ENCODE measurements at places on chromosomes 12 and 14. TPM values are rescaled to one million over a fixed set of nuclear protein-coding genes. Genes with fewer than 3 reads are reported as not detected.

AQP2 gene
- total RNA-seq, result not detected

SLC7A8 gene
- 0.73 TPM for total RNA-seq

REP15 gene
- total RNA-seq, result 0.45 TPM

ZNF664 gene
- total RNA-seq, result 60.1 TPM

ERG28 gene
- 14.9 TPM for total RNA-seq

KCNK10 gene
- not detected for total RNA-seq

ANKLE2 gene
- total RNA-seq, result 86.2 TPM

MAP4K5 gene
- total RNA-seq, result 46.1 TPM

CAPZA3 gene
- not detected for total RNA-seq

MAP3K9 gene
- total RNA-seq, result 4.3 TPM

HNRNPA1 gene
- 3,025 TPM for total RNA-seq

ENDOU gene
- not detected for total RNA-seq

PAN2 gene
- total RNA-seq, result 16.5 TPM

KRT75 gene
- 0.13 TPM for total RNA-seq

BATF gene
- total RNA-seq, result not detected

PTPRO gene
- total RNA-seq, result not detected

SUSD6 gene
- total RNA-seq, result 6.7 TPM

CIROP gene
- total RNA-seq, result not detected

TAC3 gene
- total RNA-seq, result not detected

GALNT16 gene
- total RNA-seq, result 3.7 TPM

DIO2 gene
- 3.5 TPM for total RNA-seq

RAPGEF3 gene
- 0.54 TPM for total RNA-seq

HOTAIR gene
- total RNA-seq, result 0.23 TPM

FIGNL2 gene
- 0.27 TPM for total RNA-seq

TROAP gene
- 78.5 TPM for total RNA-seq

CYP46A1 gene
- total RNA-seq, result 0.19 TPM

KANSL2 gene
- total RNA-seq, result 30.4 TPM

TMEM63C gene
- total RNA-seq, result 2.2 TPM

TRIAP1 gene
- total RNA-seq, result 72.4 TPM

AGAP2 gene
- 0.34 TPM for total RNA-seq

CEBPE gene
- total RNA-seq, result not detected

VRTN gene
- total RNA-seq, result not detected

IRAK3 gene
- total RNA-seq, result 0.93 TPM

PIWIL1 gene
- not detected for total RNA-seq

HOXC10 gene
- 2.5 TPM for total RNA-seq

RPS6KL1 gene
- total RNA-seq, result 0.55 TPM

SLC5A8 gene
- total RNA-seq, result not detected

IAPP gene
- total RNA-seq, result not detected

TAPBPL gene
- total RNA-seq, result 3.8 TPM

L2HGDH gene
- total RNA-seq, result 11.4 TPM

MIPOL1 gene
- total RNA-seq, result 3.3 TPM

MMP14 gene
- 0.55 TPM for total RNA-seq

LRRC10 gene
- not detected for total RNA-seq

Measured in A549 treated with ZK216348 at 1 μM for 4 hours (cell line).